ENCODE measurements at places on chromosomes 13 and 19.

- DNase-seq = no peak
Observed at GRCh38 chr13:73275163-73275562, 216.4 kb downstream of the KLF5 start.

- no peak for DNase-seq
Observed at GRCh38 chr19:48870048-48870447, 1.6 kb upstream of the PLEKHA4 start.

DNA sequence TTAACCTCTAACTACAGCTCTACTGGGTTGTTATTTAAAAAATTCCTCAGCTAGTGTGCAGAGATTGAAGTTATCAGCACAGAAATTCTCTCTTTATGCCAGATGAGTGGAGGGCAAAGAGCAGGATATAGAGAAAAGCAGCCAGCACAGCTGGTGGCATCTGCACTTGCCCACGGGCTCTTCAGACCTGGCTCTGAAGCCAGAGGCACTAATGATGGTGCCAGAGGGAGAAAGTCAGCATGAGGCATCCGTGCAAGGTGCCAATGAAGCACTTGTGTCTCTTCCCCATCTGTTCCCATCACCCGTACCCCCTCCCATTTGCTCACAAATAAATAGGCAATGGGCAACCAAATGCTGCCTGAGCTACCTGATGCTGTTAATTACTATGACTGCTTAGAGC is 138.9 kb downstream of the OLFM4 start:
- no peak for DNase-seq

GRCh38 chr13:50226515-50227155 is 211.4 kb downstream of the KCNRG start:
- DNase-seq = no peak

DNA sequence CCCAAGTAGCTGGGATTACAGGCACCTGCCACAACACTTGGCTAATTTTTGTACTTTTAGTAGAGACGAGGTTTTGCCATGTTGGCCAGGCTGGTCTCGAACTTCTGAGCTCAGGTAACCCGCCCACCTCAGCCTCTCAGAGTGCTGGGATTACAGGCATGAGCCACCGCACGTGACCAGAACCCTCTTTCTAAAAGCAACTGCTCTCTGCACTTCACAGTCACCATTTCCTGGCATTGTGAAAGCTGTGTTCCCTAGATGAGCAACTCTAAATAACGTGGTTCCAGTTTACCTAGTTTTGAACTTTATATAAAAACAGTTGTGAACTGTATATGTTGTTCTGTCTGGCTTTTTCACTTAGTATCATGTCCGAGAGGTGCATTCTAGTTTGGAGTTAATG is 152.9 kb downstream of the SIPA1L3 start:
- DNase-seq = no peak

GRCh38 chr13:41196620-41197019 is 2.3 kb upstream of the KBTBD7 start:
- no peak for DNase-seq

DNA sequence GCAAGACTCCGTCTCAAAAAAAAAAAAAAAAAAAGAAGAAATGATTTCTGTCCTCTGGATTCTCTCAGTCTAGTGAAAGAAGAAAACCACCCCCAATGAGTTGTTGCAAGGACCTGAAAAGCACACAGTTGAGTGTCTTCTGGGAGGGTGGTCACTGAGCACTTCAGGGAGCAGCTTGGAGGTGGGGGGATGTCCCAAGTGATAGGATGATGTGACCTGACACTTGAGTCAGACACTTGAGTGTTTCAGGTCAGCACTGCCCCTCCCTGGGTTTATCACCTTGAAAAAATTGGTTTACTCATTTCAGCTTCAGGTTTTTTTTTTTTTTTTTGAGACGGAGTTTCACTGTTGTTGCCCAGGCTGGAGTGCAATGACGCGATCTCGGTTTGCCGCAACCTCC is 63.2 kb downstream of the ZNF823 start:
- DNase-seq = no peak

GRCh38 chr19:45995715-45996385 is 583 bp downstream of the CCDC61 start:
- DNase-seq = no peak

- DNase-seq = no peak
Observed at GRCh38 chr13:23674795-23675640, 104.8 kb downstream of the TNFRSF19 start.

DNA sequence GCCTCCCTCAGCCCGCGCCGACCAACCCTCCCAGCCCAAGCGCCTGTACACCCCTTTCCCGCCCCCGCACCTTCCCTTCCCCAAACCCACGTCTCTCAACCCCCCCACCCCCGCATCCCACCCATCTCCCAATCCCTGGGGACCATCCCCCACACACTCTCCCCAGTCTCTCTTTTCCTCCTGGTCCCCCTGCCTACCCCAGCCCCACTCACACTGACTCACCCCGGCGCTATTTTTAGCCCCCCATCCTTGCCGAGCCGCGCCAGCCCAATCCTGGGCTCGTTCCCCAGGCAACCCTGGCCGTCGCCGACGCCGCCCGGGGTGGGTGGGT is 11.7 kb downstream of the CIC start:
- peak; percentile 66 for DNase-seq

DNA sequence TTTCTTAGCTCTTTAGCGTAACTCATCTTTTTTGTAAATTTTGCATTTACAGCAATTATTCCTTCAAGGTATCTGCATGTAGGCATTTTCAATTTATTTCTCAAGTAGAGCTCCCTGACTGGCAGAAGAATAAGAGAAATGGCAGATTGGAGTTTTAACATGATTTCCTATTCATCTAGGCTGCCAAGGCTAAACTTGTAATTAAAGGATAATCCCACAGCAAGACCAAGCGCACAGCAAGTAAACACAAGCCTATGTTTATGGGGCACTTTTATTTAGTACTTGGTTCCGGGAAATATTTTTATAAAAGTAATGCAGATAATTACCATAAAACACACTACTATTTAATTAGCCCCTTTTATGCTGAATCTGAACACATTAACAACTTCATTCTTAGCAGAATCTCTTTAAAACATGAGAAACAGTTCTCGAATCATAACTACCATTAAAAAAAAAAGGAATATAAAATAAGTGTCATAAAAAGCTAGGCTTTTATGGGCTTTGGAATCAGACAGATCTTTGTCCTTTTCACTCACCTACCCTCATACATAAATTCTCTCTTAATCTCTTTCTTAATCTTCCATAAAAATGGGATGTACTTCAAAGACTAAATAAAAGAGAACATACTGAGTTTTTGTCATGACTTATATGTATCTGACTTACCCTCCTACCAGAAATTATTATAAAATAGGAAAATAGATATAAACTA is 961.6 kb upstream of the MIR17HG start:
- DNase-seq = no peak

DNA sequence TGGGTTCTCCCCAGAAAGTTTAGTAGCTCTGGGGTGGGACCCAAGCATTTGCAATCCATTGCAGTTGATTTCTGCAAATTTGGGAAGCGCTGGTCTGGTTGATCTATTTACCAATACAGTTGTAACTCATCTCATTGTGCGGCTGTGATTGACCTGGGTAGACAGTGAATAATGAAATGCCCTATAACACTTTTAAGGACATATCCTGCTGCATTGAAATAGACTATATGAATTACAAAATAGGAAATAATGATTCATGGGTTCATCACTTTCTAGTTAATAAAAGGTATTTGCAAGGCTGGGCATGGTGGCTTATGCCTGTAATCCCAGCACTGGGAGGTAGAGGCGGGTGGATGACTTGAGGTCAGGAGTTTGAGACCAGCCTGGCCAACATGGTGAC is 59.0 kb upstream of the FARP1 start:
- DNase-seq = no peak

GRCh38 chr19:10259162-10259905 is 7.3 kb downstream of the MRPL4 start:
- peak; percentile 44 for DNase-seq

GRCh38 chr19:15587663-15588062 is 27.4 kb upstream of the CYP4F8 start:
- no peak for DNase-seq

DNA sequence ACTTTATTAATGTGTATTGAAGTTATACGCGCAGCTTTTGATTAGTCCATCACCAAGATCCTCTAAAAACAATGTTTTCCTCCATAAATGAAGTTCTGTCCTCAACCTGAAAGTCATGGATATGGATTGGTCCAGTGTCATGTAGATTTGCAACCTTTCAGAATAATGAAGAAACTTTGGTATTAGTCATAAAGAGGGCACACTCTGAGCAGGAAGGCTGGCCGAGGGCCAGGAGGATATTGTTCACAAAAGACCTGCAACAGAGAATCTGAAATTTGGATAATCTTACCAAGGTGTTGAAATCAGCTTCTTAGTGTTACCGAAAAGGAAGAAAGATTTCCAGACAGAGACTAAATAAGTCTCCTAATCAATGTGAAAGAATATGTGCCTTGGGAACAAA is 20.7 kb downstream of the CLDN10 start:
- no peak for DNase-seq

- no peak for DNase-seq
Observed at GRCh38 chr19:30439310-30439709, 67.1 kb downstream of the ZNF536 start.

- no peak for DNase-seq
Observed at GRCh38 chr13:44219577-44220548, 153.8 kb upstream of the SERP2 start.

DNA sequence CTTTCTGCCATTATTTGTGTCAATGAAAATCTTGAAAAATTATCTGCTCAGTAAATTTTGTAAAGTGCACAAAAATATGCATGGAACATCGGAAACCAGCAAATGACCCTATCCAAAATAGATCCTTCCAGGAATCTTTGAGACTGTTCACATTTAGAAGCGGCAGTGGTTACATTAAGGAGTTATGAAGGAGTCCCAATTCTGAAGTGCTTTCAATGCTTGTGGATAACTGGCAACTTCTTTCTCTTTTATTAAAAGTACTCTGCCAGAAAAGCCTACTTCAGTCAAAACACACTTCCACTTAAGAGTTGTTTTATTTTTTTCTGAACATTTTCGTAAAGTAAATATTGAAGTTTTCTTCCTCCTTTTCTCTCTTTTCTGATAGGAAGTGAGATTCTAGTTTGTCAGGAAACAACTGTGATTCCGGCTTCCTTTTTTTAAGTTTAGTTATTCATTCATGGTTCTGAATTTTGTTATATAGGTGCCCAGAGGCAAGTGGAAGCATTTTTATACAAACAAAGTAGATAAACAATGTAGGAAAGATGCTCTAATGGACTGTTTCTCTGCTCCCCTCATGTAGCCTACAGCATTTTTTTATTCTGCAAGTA is 83.5 kb downstream of the PCDH9 start:
- no peak for DNase-seq

- DNase-seq = no peak
Observed at GRCh38 chr13:38202740-38203139, 146.9 kb upstream of the UFM1 start.

DNA sequence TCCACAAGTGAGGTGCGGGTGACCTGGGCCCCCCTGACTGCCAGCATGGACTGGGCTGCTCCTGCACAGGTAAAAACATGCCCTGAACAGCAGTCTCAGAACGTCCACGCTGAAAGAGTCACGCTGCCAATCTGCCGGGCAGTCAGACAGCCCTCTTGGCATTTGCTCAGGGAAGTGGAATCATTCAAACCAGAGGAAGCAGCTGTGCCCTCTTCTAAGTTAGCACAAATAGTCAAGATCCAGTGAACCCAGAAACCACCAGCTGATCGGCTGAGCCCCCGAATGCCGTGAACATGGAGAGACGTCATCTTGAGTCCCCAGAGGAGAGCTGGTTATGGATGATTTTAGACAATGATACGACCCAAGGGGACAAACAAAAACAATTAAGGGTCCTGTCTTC is 34.4 kb downstream of the KLF2 start:
- DNase-seq = no peak

DNA sequence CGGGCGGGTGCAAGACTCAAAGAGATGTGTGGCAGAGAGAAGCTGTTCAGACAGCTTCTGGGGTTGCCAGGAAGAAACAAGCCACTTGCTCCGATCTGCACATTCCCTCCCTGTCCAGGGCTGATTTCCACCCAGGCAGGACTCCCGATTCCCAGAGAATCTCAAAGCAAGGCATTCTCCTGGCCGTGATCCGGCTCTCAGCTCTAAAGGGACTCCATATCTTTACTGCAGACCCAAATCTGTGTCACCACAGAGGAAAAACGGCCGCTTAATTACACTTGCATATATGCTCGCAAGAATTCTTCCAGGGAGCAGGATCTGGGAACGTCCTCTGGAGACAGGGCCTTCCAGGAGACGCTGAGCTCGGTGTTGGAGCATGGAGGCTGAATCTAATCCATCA is 25.7 kb downstream of the GNG7 start:
- DNase-seq = no peak

GRCh38 chr13:110499621-110500281 is 61.8 kb downstream of the RAB20 start:
- DNase-seq = no peak

- no peak for DNase-seq
Observed at GRCh38 chr13:30936971-30937370, 4.5 kb downstream of the TEX26 start.

DNA sequence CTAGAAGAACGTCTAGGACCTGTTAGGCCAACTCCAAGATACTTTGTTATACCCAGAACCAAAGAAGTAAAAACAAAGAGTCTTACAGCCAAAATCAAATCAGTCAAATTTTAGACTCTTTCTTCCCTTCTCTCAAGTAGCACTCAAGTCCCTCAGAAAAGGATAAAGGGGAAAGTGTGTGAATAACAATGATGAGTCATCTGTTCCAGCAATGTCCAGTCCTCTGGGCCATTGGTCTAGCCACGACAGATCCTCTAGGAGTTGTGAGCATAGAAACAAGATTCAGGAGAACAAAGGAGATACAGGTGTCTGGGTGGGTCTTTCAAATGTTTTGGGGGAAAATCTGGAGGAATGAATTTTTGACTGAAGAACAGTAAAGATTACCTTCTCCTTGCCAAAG is 36.3 kb downstream of the STOML3 start:
- DNase-seq = no peak

DNA sequence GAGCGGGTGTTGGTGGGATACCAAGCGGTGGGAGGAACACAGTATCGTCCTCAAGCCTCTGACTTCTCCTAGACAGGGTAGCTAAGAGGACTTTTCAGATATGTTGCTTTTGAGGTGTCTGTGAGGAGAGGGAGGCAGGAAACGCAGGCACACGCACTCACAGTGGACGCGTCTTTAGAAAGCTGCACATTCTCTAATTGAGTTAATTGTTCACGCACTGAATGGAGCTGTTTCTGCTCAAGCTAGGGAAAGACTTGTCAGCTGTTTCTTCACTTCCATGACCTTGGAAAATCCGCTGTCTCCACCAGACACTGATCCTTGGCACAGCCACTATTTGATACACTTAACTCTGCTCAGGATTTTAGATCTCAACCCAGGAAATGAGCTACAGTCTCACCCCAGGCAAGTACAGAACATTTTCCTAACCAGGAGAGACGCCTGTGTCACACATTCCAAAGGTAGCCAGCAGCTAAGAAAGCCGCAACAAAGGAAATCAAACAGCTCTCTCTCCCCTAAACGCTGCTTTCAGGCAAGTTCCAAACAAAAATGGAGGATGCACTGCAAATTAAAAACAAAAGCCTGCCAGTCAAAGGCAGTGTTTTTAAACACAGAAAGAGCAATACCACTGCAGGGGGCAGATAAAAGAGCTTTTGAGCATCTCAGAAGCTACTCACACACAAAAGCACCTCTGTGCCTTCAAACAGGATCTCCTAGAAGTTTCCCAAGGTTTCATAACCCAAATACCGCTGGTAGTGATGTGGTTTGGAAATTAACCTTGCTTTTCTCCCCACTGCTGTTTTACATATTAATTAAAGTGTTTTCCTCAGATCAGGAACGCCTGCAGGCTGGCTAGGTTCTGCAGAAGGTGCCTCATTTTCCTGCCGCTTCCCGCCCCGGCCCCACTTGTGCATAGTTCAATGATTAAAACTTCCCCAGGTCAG is 57.3 kb downstream of the IRS2 start:
- no peak for DNase-seq

Measured in nucleus accumbens (tissue), 56 donors.